ENCODE measurements at places on chromosomes 7 and 10. TPM values are rescaled to one million over a fixed set of nuclear protein-coding genes. Genes with fewer than 3 reads are reported as not detected.
A peak's percentile ranks its signal among the peaks of the same experiment; 100 is the strongest.

DNA sequence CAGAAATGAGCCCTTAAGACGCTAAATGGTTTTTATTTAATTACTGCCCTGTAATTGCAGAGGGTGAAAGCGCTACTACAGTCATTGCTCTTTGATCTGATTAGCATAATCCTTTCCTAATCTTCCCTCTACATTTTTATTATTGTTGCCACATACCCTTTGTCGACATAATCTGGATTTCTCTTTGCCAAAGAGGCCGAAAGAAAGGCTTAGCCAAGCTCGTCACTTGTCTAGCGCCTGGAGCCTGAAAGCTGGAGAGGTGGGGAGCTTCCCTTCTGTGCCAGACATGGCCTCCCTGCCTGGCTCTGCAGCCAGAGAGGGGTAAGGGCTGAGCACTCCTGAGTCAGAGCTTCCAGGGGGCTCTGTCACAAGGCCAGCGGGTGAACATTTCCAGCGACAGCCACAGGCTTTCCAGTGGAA lies 145.9 kb downstream of the PRKAG2 start:
- peak; percentile 50 for DNase-seq

NOC3L gene
- 2.7 TPM for polyA plus RNA-seq

DNA sequence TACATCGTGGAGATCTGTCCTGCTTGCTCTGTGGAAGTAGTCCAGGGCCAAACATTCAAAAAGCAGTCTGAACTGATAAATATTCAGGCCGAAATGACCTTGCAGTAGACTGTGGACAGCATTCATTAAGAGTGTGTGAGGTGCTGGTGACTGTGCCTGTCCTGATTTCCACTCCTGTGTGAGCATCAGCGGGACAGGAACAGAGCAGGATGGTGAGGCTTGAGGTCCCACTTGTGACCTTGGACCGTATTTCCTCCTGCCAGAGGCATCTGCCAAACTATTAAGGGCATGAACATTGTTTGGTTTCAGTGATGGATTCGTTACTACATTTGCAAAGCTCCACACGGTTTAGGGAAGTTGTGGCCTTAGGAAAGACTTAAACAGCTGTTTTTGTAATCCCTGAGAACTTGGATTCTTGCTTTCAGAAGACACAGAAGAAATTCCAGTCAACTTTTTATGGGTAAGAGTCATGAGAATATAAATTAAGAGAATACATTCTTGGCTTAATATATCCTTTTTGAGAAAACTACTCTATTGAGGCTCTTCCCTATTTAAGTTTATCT lies 32.8 kb downstream of the CCNY start:
- peak; percentile 32 for DNase-seq

DNA sequence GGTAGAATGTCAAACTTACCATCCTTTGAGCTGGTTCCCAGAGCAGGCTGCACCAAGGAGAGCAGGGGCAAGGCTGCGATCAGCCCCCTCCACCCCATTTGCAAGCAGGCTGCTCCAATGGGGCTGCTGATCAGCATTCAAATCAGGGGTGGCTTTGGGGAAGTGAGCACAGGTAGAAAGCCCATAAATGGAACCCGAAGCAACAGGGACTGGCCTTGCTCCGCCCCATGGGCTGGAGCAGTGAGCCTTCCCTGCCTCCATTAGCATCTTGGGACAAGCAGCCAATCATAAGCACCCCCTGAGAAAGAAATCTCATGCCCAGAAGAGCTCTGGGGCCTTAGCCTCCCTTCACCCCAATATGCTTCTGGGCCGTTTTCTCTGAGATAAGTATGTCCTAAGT lies 4.0 kb upstream of the PKD1L1 start:
- no peak for DNase-seq
